Stimulated activated CD8-positive, alpha-beta memory T cell treated with anti-CD3 and anti-CD28 coated beads, Interleukin-7, amount 100 ng/mL, for 1 hour (primary cell): ENCODE measurements at places on chromosomes 16 and 17.

- no peak for DNase-seq
Observed at GRCh38 chr17:28735242-28735722, 6.7 kb downstream of the NEK8 start.

GRCh38 chr16:57732037-57732436 lies 3.5 kb upstream of the KATNB1 start:
- no peak for DNase-seq

DNA sequence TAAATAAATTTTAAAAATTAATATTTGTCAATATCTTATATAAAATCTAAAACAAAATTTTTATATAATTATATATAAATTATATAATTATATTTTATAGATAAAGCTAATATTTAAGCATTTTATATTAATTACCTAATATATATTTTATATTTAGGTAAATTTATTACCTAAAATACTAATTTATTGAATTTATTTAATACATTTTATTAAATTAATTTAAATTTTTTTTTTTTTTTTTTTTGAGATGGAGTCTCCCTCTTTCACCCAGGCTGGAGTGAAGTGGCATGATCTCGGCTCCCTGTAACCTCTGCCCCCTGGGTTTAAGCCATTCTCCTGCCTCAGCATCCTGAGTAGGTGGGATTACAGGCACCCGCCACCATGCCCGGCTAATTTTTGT lies 22.4 kb downstream of the ATAD5 start:
- DNase-seq: no peak

DNA sequence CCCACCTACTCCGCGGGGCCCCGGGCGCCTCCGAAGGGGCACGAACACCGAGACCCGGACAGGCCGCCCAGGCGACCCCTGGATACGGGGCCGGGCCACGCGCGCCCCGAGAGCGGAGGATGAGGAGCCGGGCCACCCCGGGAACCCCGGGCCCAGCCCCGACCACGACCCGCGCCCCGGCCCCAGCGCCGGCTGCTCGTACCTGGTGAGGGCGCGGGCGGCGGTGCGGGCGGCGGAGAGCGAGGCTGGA lies 192 bp downstream of the FASN start:
- no peak for DNase-seq

DNA sequence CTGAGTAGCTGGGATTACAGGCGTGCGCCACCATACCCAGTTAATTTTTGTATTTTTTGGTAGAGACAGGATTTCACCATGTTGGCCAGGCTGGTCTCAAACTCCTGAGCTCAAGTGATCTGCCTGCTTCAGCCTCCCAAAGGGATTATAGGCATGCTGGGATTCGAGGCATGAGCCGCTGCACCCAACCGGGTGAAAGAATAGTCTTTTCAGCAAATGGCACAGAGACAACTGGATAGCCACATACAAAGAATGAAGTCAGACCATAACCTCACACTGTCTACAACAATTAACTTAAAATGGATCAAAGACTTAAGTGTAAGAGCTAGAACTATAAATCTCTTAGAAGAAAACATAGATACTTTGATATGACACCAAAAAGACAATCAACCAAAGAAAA lies 67.6 kb downstream of the TBC1D16 start:
- DNase-seq: no peak

DNA sequence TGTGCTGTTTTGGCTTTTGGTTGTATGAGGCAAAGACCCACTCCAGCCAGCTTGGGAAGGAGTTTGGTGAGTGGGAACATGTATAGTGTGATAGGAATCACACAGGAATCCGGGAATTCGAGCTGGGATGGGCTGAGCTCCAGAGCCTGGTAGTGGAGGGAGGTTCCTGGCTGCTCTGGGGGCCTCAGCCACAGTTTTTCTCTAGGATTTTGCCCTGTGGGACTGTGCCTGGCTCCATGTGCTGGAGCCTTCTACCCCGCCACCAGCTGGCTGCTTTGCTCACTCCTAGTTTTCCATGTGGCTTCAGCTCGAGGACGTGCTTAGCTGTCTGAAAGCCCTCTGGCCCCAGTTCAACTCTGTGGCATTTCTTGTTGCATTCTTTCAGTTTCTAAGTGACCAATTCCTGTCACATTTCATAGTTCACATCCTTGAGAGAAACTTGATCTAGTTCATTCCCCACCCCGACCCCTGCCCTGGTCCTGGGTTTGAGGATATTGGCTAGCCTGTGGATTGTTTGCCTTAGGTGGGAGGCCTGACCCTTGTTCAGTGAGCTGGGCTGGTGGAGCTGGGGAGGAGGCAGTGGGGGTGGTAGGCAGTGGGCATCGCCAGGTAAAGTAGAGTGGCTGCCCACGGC lies 5.0 kb downstream of the SEC14L1 start:
- no peak for DNase-seq

- DNase-seq: peak; percentile 82
Observed at GRCh38 chr17:73192894-73193701, at the start of gene COG1. Gene COG1, plus strand, starts transcription at chr17:73193055. Its CDS starts 15 bp downstream, at chr17:73193070.

- no peak for DNase-seq
Observed at GRCh38 chr16:21301895-21302291, 23.8 kb upstream of the CRYM start.

DNA sequence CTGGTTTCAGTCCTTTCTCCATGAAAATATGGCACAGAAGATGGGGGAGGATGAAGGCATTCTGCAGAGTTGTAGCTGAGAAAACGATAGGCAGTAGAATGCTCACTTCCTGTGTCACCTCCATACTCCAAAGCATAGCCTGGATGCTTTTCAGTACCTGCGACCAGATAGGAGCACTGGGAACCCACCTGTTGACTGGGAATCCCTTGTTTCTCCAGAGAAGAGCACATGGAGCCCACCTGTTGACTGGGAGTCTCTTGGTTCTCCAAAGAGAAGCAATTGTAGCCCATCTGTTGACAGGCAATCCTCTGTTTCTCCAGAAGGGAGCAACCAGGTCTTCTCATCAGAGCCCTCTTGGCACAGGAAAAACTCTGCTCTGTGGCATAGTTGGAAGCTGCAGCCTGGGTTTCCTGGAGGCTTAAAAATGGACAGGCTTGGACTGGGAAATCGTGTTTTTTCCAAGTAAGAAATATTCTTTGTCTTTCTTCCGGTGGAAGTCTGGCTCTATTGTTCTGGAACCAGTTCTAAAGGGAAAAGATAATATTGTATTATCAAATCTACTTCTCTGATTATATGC lies 13.2 kb downstream of the TERF2IP start:
- no peak for DNase-seq

- no peak for DNase-seq
Observed at GRCh38 chr17:79558091-79558900, 52.6 kb downstream of the RBFOX3 start.
